ENCODE measurements at places on chromosomes 3 and 15. TPM values are rescaled to one million over a fixed set of nuclear protein-coding genes. Genes with fewer than 3 reads are reported as not detected.

The KCNAB1 gene
- 0.56 TPM for total RNA-seq

GRCh38 chr3:186406669-186407635 is 44.9 kb upstream of the DGKG start:
- ATAC-seq, result no peak

GRCh38 chr3:177257006-177257405 is 59.7 kb upstream of the TBL1XR1 start:
- peak; percentile 43 for ATAC-seq

GRCh38 chr3:114624571-114625181 is 330.8 kb downstream of the TIGIT start:
- ATAC-seq, result peak; percentile 86

DNA sequence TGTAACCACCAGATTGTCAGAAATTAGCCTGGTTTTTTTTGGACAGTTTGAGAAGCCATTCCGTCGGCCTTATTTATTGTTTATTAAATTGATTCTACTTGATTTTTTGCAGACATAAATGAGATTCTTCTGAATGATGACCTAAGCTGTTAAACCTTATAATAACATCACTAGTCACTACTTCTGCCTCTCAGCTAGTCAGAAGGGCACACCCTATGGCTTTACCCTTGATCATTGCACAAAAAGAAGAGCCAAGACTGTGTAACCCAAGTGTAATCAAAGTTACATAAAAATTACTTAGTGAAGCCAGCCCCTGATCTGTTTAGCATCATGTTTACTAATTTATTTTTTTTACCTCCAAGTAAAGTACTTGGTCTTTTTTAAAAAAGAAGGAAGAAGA is 64.3 kb downstream of the CHL1 start:
- ATAC-seq, result peak; percentile 59

DNA sequence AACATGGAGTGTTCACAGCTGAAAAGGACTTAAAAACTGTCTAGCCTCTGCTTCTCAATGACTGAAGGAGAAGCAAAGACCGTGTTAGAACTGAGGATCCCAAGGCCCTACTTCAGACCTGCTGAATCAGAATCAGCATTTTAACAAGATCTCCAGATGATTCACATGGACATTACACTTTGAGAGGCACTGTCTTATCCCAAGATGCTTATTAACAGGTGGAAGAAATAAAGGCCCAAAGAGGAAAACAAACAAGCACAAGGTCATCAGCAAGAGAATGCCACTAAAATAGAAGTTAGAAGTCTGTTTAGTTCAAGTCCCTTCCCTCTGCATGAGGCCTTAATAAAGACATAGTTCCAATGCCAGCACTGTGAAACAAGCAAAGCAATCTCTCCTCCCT is 191.4 kb upstream of the BCL6 start:
- no peak for ATAC-seq

- no peak for ATAC-seq
Measured at GRCh38 chr3:17840126-17840525, 97.7 kb upstream of the TBC1D5 start.

DNA sequence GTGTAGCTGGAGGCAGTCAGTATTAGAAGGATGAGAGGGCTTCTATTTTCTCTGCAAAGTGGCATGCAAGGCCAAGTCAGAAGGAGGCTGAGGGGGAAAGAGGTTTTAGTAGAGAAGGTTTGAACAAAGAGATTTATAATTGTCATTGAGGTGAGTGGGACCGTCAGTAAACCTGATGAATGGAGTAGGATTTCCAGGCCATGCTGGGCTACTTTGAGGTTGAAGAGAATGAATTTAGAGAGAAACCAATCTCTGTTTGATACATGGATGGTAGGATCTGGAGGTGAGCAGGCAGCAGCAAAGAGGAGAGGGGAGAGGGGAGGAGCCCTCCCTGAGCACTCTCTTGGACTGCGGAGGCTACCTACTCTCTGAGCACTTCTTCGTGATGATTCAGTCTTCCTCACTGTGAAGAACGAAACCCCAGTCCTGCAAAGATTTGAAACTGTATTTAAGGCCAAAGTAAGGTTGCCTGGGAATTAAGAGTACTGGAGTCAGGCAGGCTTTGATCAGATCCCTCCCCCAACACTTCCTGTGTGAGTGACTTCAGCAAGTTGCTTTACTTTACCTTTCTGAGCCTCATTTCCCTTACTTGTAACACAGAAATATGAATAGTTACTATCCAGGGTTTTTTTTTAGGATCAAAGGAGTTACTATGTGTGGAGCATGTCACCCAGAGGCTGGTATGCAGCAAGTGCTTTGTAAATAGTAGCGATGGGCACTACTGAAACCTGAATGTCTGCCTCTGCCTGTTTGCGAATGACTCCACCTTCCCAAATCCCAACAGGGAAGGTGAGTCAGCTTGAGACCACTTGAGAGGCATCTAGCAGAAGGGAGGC is 75.8 kb downstream of the RPL39L start:
- peak; percentile 62 for ATAC-seq

- ATAC-seq, result no peak
Measured at GRCh38 chr3:156522673-156523072, 32.2 kb downstream of the SSR3 start.

GRCh38 chr3:124281453-124282316 is 289.8 kb upstream of the ROPN1 start:
- peak; percentile 72 for ATAC-seq

GRCh38 chr15:78616506-78616905 is 4.3 kb downstream of the CHRNA3 start:
- no peak for ATAC-seq

The TMEM207 gene
- total RNA-seq, result not detected

The FRMD5 gene
- 0.20 TPM for total RNA-seq

The TRIM71 gene
- not detected for total RNA-seq

The KCNMB3 gene
- 0.68 TPM for total RNA-seq

DNA sequence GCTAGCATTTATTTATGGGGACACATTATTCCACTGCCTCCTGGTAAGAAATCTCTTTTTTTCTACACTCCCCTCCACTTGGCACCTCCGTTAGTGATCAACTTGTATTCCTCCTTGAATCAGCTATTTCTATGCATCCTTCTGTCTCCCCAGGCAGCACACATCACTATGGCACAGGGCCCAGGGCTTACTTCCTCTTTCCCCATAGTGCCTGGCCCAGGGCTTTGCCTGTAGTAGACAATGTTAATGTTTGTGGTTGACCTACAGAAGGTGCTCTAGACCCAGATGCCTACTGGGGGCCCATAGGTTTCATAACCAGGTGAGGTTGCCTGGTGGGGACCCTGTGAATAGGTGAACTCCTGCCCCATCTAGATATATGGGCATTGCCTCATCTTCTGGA is 44.9 kb downstream of the EPHB1 start:
- no peak for ATAC-seq
